CD4-positive, alpha-beta T cell treated with Interleukin-1 beta for 1 hour (primary cell): ENCODE measurements at places on chromosomes 6 and 20.
A peak's percentile ranks its signal among the peaks of the same experiment; 100 is the strongest.

DNA sequence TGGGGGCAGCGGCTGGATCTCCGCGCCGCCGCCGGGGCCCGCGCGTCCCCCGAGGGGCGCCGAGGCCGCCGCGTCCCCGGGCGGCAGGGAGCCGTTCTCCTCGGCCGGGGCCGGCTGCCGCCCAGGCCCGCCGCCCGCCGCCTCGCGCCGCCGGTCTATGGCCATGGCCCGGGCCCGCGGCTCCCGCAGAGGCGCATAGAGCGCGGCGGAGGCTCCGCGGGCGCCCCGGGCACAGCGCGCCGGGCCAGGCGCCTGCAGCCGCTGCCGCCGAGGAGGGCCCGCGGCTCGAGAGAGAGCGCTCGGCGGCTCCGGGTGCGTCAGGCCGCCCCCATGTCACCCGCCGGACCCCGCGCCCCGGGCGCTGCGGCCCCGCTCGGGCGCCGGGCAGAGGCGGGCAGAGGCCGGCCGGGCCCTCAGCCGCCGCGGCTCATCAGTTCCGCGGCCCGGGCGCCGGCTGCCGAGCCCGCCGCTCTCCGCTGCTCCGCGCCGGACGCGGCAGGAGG, 404 bp downstream of the SLC22A23 start:
- DNase-seq: no peak

- DNase-seq: no peak
Observed at GRCh38 chr6:20068421-20068988, 143.8 kb downstream of the MBOAT1 start.

DNA sequence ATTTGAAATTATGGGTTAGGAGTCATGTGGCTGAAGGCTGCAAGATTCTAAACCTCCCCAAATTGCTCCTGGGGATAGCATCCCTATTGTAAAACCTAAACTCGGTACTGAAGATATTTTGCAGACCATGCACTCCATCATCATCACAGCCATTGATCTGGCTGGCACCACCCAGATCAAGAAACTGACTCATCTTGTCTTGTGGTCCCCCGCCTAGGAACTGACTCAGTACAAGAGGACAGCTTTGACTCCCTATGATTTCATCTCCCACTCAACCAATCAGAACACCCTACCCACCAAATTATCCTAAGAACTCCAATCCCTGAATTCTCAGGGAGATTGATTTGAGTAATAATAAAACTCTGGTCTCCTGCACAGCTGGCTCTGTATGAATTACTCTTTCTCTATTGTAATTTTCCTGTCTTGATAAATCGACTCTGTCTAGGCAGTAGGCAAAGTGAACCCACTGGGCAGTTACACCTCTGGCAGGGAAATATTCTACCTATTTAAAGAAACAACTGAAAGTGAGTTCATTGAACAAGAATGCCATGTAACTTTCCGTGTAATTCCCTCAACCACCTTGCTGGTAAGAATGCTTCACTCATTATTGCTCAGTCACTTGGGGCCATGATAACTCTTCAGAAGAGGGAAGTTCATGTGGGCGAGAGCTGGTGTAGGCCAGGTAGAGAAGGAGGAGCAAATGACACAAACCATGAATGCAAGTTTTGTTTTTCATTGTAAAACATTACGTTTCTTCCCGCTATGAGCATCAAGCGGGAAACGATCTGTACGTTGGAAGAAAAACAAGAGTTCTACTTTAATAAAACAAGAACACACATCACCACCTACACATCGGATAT, 602.9 kb upstream of the ARID1B start:
- no peak for DNase-seq

GRCh38 chr6:44066394-44067172, 60.7 kb downstream of the MRPL14 start:
- no peak for DNase-seq

- DNase-seq: no peak
Observed at GRCh38 chr20:38870733-38871559, 55.3 kb upstream of the FAM83D start.

DNA sequence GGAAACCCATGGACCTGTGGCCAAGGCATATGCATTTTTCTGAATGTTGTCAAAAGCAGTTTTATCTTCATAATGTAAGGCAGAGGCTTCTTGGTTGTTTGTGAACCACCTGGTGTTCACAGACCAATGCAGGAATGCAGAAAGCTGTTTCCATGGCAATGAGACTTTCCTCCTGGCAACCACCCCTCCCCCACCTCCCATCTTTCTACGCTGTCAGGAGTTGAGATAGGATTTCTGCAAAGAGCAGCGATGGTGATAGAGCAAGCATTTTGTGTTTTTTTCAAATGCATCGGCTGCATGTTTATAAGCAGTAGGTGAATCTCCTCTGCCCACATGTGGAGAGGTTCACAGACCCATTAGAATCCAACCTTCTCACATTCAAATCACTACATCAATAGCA, 114.1 kb upstream of the SMLR1 start:
- DNase-seq: no peak

DNA sequence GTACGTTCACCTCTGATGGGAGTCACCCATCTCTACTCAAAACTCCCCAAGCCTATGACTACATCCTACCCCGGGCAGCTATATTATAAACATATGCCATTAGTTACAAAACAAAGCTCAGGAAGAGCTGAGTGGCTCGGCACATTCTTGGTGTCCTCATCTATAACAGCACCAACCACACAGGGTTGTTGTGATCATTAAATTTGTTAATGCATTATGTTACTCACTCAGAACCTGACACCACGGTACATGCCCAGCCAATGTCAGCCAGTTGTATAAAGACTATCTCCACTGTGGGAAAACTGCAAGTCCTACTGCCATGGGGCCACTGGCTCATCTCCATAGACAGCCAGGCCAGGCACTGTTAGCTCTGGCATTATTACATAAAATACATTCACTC, 7.7 kb downstream of the CDK5RAP1 start:
- DNase-seq: no peak

GRCh38 chr20:37114012-37114411, 18.2 kb upstream of the RBL1 start:
- no peak for DNase-seq

DNA sequence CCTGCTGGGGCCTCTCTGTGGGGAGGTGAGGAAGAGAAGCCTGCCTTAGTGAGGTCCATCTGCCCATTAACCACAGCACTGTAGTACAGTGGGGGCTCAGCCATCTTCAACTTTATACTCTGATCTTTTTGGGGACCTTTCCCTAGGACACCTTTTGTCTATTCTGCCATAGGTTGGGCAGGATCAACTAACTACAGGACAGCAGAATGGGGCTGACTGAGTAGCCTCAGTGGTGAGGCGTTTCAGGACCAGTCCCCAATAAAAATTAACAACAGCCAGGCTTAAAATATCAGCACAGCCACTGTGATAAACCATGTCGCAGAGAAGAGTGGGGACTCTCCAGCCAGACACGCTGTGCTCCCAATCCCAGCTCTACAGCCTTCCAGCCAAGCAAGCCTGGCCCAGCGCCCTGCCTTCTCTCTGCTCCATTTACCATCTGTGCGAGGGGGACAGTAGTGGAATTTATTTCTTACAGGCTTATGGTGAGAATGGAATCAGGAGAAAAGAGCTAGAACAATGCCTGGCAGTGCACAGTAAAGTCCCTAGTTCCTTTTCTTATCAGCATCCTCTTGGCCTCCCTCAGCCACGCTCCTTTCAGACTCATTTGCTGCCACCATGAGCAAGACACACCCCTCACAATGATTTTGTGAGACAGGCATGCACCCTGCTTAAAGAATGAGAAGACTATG, 75.5 kb downstream of the SLC22A23 start:
- no peak for DNase-seq

GRCh38 chr6:163916315-163917081, 502.0 kb downstream of the QKI start:
- no peak for DNase-seq

GRCh38 chr6:43762966-43763695, 6.9 kb upstream of the VEGFA start:
- no peak for DNase-seq

DNA sequence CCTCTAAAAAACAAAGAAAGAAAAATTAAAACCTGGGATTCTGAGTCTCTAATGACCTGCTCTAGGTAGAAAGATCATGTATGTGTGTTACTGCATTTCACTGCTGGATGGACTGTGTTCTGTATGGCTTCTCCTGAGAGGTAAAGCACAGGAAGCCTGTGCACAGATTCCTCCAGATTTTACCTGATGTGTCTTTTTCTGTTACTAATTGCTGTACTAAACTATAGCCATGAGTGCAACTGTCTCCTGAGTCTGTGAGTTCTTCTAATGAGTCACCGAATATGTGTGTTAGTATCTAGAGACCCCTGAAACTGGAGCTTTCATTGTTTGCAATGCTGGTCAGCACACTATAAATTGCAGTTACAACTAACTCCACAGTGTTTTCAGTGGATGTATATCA, 270.8 kb downstream of the CDKAL1 start:
- no peak for DNase-seq

GRCh38 chr20:46074006-46074405, 15.8 kb downstream of the NCOA5 start:
- DNase-seq: no peak

GRCh38 chr20:64152906-64153305, 11.3 kb upstream of the MYT1 start:
- no peak for DNase-seq

- no peak for DNase-seq
Observed at GRCh38 chr6:159499034-159499433, 194.0 kb downstream of the SOD2 start.

DNA sequence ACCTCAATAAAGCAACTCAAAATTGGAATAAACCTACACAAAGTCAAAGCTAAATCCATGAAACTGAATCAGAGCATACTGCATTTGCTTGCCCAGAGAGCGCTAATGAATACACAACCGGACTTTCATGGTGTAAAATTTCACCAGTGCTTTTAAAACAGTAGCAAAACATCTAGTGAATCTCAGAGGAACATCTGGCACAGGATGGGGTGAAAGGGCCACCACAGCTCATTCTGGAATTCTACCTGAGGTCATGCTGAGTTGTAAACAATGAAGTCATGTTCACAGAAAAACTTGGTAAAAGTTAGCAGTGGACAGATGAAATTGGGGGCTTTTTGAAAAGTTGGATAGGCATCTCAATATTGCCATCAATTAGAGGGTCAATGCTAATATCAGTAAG, 125.6 kb upstream of the STXBP5 start:
- no peak for DNase-seq

GRCh38 chr6:165843121-165843520, 180.1 kb upstream of the PDE10A start:
- no peak for DNase-seq

DNA sequence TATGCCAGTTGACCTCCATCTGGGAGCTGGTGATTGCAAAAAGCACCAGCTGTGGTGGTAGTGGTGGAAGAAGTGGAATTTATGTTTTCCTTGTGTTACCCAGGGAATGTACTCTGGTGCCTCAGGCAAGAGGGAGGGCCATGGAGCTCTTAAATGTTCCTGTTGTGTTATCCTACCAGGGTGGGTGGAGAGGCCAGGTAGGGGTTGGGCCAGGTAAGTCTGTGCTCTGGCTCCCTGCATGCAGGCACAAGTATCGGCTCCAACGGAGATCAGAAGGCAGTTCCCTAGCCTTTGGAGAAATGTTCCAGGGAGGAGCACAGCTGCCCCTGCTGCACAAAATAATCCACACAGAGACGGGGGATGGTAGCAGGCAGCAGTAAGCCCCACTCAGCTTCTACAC, 419.3 kb upstream of the EYS start:
- no peak for DNase-seq

DNA sequence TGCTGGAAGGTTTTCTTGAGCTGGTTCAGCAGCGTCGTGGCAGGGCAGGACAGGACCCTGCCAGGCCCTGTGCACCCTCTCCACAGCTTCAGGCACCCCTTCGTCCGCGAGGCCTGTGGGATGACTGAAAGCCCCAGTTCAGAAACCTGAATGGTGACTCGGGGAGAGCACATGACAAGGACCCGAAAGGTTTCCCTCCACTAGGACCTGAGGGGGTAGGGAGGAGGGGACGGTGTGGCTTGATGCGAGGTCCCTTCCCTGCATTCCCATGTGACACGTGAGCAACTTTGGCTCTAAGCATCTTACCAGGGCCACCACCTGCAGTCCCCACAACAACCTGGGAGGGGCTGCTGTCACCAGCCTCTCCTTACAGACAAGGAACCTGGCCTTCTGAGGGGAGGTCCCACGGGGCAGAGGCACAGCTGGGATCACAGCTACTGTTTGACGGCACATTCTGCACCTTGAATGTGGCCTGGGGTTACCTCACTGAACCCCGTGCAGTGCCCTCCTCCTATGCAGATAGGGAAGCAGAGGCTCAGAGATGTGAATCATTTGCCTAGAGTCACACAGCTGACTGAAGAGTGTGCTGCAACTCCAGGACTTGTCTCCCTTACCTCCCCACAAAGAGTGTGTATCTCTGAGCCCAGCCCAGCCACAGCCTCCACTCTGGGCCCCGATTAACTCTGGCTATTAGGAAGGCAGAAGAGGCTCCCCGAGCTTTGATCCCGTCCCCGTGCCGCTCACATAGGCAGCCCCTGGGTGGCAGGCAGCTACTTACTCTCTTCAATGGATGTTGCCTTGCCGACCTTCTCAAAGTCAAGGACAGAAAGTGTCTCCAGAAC, 84.6 kb downstream of the PTPN1 start:
- no peak for DNase-seq

DNA sequence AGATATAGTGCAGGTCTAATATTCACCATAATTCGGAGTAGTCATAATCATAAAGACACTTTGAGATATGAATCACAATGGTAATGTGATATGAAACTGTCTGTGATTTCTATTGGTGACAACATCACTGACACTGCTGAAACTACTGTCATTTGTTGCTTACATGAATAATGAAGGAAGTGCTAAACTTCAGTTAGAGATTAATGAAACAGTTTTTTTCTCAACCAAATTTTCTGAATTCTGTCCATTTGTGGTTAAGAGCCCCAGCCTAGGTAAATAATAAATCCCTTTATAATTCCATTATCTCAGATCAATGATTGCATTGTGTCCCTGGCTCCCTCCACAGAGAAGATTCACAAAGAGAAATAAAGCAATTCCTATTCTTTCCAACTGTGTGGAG, 122.6 kb downstream of the HIVEP2 start:
- peak; percentile 38 for DNase-seq

DNA sequence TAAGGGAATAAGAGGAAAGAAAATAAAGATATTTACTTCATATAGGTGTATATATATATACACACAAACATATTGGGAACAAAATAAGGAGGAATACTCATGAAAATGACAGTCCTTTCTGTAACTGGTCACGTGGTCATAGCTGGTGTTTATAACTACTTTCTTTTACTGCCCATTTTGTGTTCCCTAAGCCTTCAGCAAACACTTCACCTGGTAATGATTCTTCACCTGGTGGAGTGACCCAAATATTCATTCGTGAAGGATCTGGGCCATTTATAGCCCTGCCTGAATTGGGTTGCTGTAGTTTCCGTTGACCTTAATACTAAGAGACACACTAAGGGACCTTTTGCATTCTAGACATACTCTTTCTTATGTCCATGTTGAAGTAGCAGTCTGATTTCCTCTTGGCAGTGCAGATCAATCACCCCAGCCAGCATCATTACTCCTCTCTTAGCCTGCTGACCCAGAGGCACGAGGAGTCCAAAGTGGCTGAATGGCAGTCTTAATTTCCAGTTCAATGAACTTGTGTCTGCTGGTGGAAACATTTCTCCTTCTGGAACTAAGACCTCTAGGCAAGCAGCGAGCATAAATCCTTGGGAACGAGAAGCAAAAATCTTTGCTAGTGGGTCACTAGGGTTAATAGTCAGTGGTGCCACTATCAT, 39.9 kb upstream of the IYD start:
- no peak for DNase-seq

GRCh38 chr6:157440171-157440570, 59.2 kb downstream of the ZDHHC14 start:
- no peak for DNase-seq

- DNase-seq: peak; percentile 7
Observed at GRCh38 chr20:3208786-3209256, 477 bp upstream of the ITPA start.
